ENCODE measurements at places on chromosomes 3 and 15. TPM values are rescaled to one million over a fixed set of nuclear protein-coding genes. Genes with fewer than 3 reads are reported as not detected.

The MAP1A gene
- 1.00 TPM for polyA plus RNA-seq

The CCDC12 gene
- 32.5 TPM for polyA plus RNA-seq

The TMEM62 gene
- 8.2 TPM for polyA plus RNA-seq

The PCOLCE2 gene
- 8.0 TPM for polyA plus RNA-seq

The CD80 gene
- polyA plus RNA-seq: 0.06 TPM

The HCN4 gene
- under 0.01 TPM for polyA plus RNA-seq

The DUOX1 gene
- polyA plus RNA-seq: 4.1 TPM

The PYGO1 gene
- polyA plus RNA-seq: 0.38 TPM

The CCR9 gene
- polyA plus RNA-seq: 0.05 TPM

The ZNF774 gene
- polyA plus RNA-seq: not detected

The IL5RA gene
- not detected for polyA plus RNA-seq

The KCNMB3 gene
- polyA plus RNA-seq: 1.0 TPM

The PRICKLE2 gene
- 13.2 TPM for polyA plus RNA-seq
